ENCODE measurements at places on chromosomes 2 and 18.

DNA sequence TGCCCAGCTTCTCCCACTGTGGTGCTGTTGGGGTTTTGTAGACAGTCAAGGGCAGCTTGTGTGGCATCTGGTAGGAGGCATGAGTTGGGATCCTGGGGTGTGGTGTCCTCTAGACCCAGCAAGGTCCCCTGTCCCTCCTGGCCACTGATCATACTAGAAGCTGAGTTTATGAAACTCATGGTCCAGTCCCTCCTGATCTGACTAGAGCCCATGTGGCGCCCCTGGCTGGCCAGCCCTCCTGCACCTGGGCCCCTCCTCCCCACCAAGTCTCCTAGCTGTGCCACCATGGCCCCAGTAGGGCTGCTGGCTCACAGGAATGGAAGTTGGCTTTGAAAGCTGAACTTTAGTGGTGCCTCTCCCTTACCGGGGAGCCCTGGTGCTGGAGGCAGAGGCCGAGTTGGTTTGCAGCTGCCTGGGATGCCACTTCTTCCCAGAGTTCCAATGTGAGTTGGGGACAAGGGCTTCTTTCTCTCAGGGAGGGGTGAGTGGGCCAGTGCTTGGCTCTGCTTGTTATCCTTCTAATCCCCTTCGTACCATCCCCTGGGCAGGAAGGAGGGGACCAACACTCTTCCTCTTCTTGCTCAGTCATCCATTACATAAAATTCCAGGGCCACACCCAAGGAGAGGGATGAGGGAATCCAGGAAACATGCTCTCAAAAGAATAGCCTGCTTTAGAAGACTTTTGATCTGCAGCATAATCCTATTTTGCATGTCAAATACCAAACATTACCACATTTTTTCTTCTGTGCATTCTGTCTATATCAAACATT lies 37.5 kb upstream of the HAAO start:
- DNase-seq, result no peak

- DNase-seq, result no peak
Observed at GRCh38 chr2:158115202-158115767, 13.6 kb downstream of the UPP2 start.

- DNase-seq, result no peak
Observed at GRCh38 chr2:179830043-179830787, 31.2 kb downstream of the ZNF385B start.

GRCh38 chr2:83944191-83944590 lies 514.9 kb downstream of the SUCLG1 start:
- DNase-seq, result no peak

GRCh38 chr2:64992990-64993389 lies 3.8 kb downstream of the SLC1A4 start:
- peak; percentile 53 for DNase-seq

DNA sequence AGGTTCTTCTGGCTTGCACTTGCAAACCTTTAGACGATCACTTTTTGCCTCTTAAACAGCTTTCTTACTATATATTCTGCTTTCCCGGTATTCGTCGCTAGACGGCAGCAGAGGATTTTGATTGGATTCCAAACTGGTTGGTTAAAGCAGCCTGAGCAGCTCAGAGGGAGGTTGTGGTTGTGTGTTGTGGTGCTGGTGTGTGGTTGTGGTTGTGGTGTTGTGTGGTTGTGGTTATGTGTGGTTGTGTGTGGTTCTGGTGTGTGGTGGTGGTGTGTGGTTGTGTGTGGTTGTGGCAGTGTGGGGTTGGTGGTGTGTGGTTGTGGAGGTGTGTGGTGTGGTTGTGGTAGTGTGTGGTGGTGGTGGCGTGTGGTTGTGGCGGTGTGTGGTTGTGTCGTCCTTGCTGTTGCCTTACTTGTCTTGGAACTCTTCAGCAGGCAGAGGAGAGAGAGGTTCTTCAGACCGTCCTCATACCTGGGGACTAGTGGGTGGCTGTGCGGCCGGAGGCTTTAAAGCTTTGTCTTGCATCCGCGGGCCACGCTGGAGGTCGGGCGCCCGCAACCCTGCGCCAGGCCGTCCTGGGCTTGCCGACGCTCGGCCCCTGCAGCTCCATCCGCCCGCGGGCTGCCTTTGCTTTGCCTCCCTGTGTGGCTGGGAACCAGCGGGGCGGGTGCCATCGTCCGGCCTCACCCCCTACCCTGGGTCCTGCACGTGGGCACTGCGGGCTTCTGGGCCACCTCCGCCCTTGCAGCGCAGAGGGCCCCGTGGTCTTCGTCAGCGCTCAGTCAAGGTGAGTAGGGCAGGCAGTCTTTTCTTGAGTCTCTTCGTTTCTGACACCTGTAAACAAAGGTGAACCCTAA lies 190.8 kb downstream of the ARHGAP28 start:
- DNase-seq, result peak; percentile 69

- no peak for DNase-seq
Observed at GRCh38 chr18:48888773-48889080, 62.0 kb downstream of the SMAD7 start.

DNA sequence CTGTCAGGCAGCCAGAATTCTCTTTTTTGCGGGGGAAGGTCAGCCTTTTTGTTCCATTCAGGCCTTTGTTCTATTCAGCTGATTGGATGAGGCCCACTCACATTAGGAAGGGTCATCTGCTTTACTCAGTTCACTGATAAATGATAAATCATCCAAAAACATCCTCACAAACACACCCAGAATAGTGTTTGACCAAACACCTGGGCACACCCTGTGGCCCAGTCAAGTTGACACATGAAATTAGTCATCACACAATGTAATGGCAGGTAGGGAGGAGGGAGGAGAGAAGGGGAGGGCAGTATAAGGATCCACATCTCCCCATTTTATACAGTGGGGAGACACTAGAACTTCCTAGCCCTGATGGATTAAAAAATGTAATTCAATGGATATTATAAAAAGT lies 8.3 kb upstream of the RMC1 start:
- DNase-seq, result peak; percentile 56

GRCh38 chr18:70423120-70423519 lies 134.3 kb downstream of the SOCS6 start:
- DNase-seq, result no peak

DNA sequence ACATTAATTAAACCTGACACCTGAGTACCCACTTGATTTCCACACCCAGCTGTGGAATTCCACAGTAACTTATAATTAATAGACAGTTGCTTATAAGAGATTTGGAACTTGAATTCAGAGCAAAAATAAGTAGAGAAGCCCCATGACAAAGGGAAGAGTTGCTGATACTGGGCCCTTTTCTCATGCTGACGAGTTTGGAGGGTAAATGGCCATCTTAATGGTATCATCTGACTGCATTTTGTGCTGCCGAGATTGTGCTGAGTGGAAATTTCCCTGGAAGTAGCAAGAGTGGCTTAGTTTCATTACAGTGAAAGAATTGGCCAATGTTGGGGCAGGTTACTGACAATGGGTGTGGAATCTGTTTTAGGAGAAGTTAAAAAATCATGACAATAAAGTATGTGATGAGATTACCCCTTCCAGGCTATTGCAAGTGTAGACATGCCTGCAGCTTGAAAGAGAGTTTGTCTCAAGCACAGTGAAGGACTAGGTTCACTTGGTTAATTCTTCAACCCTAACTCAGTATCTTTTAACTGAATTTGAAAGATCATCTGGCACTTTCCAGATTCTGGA lies 49.9 kb downstream of the VSNL1 start:
- DNase-seq, result no peak

Measured in RPMI8226 (cell line).